ENCODE measurements at places on chromosomes 1 and 21.
A peak's percentile ranks its signal among the peaks of the same experiment; 100 is the strongest.

DNA sequence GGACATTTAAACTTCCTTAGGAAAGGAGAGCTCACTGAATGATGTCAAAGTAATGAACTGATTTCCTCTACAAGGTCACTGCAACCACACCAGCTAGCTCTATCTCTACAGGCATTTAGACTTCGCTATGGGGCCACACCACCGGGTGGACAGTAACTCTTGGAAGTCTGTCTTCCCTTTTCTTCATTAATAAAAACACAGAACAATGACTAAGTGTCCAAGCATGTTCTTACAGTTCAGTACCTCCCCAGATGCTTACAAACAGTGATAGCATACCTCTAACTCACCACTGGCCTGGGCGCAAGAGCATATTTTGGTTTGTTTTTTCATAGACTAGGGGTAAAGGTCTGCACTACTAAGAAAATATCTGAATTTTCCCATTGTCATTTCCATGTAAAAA is 54.6 kb downstream of the SIM2 start:
- peak; percentile 85 for DNase-seq

DNA sequence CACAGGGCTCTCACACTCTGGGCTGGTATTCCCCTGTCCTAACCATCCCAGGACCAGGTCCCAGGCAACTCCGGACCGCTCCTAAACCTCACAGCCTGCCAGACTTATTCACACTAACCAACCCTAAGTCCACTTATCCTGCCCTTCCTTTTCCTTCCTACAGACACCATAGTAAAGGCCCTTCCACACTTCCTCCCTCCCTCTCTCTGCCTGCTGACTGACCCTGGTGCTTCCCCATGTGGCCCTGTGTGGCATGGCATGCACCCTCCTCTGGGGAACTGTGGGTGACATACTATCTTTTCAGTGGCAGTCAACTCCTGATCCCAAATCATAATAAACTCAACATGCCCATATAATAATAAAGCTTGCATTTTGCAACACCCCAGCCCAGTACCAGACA is 155.1 kb upstream of the DNAH14 start:
- DNase-seq: no peak

DNA sequence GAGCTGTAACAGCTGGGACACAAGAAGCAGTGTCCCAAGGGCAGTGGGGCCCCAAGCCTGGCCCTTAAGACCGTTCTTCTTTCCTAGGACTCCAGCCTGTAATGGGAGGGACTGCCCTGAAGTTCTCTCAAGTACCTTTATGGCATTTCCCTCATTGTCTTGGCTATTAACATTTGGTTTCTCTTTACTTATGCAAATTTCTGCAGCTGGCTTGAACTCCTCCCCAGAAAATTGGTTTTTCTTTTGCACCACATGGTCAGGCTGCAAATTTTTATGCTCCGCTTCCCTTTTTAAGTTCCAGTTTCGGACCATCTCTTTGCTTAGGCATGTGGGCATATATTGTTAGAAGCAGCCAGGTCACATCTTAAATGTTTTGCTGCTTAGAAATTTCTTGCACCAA is 3.1 kb upstream of the MROH9 start:
- no peak for DNase-seq

DNA sequence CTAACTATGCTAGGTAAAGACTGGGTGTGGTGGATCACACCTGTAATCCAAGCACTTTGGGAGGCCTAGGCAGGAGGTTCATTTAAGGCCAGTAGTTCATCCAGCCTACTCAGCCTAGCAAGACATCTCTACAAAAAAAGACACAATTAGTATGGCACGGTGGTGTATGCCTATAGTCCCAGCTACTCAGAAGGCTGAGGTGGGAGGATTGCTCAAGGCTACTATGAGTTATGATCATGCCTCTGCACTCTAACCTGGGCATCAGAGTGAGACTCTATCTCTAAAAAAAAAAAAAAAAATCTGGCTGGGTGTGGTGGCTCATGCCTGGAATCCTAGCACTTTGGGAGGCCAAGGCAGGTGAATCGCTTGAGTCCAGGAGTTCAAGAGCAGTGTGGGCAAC is 21.6 kb downstream of the NUP210L start:
- no peak for DNase-seq

- no peak for DNase-seq
Measured at GRCh38 chr1:11675325-11675724, 5.6 kb downstream of the MAD2L2 start.

DNA sequence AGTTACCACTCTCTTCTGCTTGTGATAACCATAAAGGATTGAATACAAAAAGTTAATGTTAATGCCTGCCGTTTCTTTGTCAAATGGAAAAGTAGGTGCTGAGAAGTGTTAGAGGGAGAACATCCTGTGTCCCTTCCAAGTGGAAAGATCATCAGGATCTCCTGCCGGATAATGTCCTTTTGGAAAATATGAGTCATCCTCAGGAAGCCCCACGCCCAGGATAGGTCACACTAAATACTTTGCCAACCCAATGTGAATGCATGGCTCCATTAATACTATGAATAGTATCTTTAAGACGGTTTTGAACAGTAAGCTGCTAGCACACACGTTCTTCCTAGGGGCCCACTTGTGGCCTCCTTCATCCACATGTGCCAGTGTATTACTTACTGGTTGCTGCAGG is 279.5 kb downstream of the ZNF326 start:
- DNase-seq: no peak

GRCh38 chr1:107326824-107327445 is 186.1 kb downstream of the NTNG1 start:
- DNase-seq: no peak

DNA sequence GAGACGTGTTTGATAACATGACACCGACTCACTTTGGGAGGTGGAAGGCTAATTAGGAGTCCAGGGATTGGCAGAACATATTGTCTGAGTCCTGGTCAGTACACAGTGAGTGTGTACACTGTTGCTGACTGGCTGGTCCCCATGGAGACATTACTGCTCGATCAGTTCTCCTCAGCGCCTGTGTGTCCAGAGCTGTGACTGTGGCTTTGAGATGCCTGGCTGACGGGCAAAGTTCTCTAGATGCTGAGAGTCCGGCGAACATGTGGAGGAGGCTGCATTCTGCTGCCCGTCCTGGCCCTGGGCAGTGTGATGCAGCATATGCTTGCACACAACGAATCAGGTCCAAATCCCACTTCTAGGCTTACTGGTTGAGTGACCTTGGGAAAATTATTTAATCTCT is 280.1 kb upstream of the ST6GALNAC5 start:
- DNase-seq: no peak

GRCh38 chr1:43933386-43934100 is at the start of gene ARTN:
TSS of gene ARTN (plus strand) at chr1:43933801. CDS start at chr1:43935657, 1,856 bp downstream.
- DNase-seq: no peak

- DNase-seq: no peak
Measured at GRCh38 chr1:47406966-47407365, 9.1 kb upstream of the FOXE3 start.

GRCh38 chr21:45991606-45992300 is 10.2 kb downstream of the COL6A1 start:
- DNase-seq: no peak

- no peak for DNase-seq
Measured at GRCh38 chr1:15350551-15351200, 59.0 kb upstream of the EFHD2 start.

- DNase-seq: no peak
Measured at GRCh38 chr1:209094384-209094783, 489.1 kb upstream of the CAMK1G start.

DNA sequence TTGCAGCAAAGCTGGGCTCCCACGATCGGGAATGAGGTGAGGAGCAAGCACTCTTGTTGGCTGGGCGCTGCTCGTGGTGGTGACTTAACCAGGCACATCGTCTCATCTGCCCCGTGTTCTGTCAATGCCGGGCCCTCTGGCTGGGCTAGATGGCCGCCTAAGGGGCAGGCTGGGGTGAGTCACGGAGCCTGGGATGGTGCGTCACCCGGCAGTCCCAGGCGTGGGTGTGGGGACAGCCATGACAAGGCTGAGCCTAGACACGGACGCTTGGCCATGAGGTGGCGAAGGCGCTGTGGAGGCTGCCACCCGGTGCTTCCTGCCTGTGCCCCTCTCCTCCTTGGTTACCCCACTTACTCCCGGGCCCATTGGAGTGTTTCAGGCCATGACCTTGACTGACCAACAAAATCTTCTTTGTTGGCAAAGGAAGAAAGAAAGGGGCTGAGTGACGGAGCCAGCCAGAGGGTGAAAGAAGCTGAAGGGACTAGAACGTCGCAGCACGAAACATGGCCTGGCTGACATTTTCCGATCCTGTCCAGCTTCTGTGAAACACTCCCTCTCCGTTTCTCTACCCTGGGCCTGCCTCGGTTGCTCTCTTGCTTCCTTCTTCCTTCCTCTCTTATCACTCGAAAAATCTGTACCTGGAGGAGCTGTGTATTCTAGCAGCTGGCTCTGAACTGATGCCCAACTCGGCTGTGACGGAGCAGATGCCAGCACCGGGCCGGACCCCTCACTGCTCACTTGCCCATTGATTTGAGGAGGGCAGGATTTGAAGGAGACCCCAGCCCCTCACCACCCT is 596 bp downstream of the CD247 start:
- no peak for DNase-seq

DNA sequence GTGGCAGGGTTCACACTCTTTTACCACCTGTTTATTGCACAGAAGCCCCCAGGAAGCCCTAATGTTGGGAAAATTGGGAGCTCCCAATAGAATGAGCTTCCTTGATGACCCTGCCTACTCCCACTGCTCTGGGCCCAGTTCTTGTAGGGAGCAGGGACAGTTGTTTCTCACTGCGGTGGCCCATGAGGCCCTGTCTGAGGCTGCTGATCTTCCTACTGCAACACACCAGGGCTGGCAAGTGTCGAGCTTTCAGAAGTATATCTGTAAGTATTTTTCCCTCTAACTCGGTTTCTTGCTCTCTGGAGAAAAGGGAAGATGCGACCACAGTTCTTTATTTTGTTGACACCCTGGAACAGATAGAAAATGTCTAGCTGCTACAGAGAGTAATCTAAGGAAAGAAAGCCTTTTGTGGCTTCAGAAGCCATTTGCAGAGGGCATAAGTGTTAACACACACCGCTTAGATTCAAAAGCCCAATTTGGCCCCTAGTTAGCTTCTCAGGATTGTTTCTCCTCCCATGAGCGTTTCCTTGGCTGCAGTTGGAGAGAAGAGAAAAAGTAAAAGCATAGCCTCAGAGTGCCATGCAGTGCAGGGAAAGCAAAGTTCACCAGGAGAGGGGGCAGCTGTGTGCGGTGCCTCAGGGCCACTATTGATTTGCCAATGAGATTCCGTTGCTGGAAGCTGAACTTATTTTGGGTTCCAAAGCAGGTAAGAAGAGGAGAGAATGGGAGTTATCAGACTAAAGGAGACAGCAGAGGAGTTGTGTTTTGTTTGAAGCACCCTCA is 102.6 kb downstream of the SELENOF start:
- DNase-seq: no peak

- DNase-seq: no peak
Measured at GRCh38 chr1:151606384-151606783, 5.5 kb upstream of the SNX27 start.
